ENCODE measurements at places on chromosomes 16 and 17.

DNA sequence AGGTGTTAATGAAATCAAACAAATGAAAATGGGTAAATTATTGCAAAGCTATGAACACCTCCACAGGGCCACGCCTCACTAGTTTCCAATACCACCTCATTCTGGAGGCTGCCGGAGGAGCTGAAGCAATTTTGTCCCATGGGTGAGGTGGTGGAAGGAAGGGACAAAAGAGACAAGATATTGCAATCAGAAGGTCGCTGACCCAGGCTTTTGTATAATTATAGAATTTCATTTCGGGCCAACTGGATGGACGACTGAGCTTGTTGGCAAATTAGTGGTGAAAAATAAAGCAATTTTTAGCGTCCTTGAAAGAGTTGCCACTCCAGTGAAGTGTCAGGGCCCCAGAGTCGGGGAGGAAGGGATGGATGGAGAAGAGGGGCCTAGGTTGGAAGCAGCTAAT is 147.9 kb downstream of the CYLD start:
- DNase-seq = no peak

DNA sequence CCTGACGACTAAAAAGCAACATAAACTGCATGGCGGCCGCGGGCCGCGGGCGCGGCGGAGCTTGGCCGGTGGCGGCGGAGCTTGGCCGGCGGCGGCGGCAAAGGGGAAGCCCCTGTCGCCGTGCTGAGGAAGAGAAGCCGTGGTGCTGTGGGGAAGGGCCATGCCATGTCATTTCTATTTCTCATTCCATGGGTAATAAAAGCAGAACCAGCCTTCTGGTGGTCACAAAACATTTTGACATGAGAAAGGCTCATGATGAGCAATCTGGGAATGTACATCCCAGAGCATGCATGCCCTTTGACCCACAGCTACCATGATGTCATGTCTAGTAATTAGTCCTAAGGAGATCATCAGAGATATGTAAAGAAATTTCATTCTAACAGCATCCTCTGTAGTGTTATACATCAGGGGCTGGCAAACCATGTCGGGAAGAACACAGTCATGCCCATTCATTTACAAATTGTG is 23.9 kb upstream of the HEATR6 start:
- no peak for DNase-seq

GRCh38 chr17:68519911-68520310 is 7.7 kb downstream of the PRKAR1A start:
- DNase-seq = no peak

GRCh38 chr17:77400445-77400870 is 259.7 kb downstream of the SEC14L1 start:
- DNase-seq = no peak

DNA sequence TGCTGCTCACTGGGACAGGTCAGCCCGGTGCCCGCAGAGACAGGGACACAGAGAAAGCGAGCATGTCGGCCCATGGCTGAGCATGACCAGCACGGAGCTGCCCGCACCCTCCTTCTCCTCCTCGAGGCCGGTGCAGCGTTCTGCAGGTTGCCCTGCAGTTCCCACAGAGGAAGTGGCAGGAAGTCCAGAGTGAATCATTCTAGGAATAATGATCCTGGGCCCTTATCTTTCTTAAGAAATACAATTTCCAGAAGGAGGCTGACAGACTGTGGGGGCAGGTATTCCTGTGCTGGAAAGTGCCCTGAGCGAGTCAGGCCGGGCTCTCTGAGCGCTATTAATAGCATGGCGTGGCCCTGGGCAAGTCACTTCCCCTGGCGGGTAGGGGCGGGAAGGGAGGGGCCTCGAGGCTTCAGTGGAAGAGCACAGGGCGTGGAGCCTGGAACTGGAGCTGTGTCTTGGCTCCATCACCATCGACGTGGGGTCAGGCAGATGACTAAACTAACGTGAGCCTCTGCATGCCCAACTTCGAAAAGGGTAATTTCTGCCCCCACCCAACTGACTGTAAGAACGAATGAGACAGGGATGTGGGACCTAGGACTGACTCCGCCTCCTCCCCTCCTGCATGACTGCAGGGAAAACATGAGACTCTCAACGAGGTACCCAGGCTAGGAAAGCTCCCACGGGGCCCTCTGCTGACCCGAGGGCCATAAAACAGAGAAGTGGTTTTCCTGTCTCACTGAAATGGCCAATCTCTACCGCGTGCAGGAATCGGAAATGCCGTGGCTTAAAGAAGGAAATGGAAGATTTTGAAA is 9.8 kb downstream of the TMEM204 start:
- peak; percentile 48 for DNase-seq

DNA sequence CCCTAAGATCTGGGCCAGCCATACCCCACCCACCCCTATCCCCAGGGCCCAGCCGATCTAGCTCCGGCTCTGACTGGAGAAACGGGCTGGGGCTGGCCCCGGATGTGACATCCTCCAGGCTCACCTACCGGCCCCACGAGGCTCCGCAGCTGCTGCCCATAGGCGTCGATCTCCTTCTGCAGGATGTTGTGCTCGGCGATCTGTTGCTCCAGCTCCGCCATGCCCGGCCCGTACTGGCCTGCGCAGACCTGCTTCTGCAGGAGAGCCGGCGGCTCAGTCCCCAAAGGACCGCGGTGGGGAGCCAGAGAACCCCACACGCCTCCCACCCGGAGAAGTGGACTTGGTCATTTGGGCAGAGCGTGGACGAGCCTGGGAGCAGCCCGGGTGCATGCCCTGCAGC is 4.8 kb downstream of the EVPL start:
- no peak for DNase-seq

- no peak for DNase-seq
Measured at GRCh38 chr17:652314-652713, 62.3 kb downstream of the VPS53 start.

GRCh38 chr16:58124601-58124915 is 4.6 kb downstream of the CFAP20 start:
- DNase-seq = no peak

- no peak for DNase-seq
Measured at GRCh38 chr17:30211371-30211770, 24.1 kb downstream of the SLC6A4 start.

- no peak for DNase-seq
Measured at GRCh38 chr16:27792486-27793248, 242.7 kb downstream of the KATNIP start.

DNA sequence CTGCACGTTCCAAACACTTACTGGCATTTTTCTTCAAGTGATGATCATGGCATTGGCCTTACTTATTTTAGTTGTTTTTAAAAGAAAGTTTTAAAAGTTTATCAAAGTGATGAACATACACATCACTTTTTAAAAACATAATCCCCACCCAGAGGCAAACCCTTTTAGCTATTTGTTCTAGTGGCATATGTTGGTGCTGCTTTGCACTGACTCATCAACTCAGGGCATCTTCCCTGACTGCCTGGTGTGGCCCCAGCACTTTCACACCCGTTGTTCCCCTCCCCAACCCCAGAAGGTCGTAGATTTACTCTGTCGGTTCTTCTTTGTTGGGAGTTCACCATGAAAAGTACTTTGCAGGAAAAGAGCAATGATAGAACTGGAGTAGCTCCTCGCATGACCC is 161.3 kb downstream of the RPTOR start:
- no peak for DNase-seq

DNA sequence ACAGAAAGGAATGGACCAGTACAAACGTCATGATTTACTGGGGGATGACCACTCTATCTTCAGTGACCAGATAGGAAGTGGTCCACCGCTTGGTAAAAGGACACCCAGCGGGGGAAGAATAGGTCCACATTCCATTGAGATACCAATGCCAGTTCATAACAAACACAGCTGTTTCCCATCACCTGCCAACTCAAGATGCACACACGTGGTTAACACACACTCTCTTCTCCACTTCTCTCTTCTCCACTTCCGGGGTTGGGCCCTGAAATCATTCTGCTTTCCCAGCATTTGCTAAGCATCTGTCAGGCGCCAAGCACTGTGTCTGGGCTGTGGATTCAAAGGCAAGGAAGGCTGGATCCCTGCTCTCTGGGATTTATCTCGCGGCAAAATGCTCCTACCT is 175.5 kb downstream of the SLC39A11 start:
- no peak for DNase-seq

DNA sequence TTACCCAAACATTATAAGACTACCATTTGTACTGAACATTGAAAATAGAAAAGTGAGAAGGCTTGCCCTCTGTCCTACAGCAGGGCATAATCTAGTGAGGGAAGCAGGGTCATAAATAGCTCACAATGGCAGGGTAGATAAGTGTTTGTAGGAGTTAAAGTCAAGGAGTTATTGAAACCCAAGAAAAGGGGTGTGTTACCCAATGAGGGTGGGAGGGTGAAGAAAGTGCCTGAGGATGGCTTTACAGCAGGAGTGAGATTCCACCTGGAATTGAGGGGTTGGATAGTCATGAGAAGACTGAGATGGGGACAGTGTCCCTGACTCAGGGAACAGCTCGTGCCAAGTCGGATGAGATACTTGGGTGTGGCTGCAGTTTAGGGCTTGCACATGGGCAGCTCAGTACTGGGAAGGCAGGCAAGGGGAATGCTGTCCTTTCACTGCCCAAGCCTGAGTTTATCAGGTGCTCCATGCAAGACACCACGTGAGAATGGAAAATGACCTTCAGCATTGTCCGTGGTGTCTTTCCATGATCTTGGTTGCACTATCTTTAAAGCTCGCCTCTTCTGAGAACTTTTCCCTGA is 393.2 kb upstream of the MAF start:
- no peak for DNase-seq

DNA sequence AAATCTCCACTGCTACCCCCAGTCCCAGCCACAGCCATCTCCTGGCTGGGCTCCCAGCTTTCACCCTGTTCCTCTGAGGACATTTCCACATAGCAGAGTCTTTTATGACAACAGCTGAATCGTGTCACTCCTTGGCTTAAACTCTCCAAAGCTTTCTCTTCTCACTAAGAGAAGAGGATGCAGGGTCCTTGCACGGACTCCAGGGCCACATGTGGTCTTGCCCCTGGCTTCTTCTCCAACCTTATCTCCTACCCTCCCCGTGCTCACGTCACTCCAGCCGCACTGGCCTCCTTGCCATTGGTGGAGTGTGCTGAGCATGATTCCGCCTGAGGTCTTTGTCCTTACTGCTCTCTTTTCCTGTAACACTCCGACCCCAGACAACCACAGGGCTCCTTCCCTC is 39.9 kb upstream of the CCDC182 start:
- no peak for DNase-seq
